ENCODE measurements at places on chromosomes 13 and 19.

DNA sequence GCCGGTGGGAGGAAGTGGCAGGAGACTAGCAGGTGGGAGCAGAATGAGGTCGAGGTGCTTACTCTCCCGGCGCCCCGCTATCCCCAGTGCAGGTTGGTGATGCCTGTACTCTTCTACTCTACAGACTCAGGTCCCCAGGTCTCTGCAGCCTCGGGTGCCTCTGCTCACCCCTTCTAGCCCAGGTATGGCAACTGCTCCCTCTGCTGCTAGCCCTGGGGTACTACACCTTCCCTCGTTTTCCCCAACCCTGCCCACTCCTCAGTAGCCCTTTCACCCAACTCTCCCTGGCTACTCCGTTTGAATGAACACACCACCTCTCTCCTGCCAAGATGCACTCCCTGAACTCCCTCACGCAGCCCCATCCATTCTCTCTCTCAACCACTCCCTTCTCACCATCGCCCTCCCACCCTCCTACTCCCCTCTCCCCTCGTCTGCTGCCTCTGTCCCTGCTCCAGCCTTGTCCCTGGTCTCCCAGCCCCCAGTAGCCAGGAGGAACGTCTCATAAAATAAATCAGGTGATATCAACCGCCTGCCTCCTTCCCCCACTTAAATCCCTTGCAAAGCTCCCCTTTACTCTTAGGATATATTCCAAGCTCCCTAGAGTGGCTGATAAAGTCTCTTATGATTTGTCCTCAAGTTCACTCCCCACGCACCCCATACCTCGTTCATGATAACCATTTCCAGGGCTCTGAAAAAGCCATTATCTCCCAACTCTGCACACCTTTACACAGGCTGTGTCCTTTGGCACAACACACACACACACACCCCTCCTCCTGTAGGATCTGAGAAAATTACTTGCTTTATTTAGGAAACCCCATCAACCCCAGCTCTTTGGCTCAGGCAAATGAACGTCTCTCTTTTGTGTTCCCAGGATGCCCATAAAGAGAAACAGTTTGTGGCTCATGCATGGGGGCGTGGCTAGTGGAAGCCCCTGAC lies 8.2 kb upstream of the MEIS3 start:
- DNase-seq, result peak; percentile 70

- DNase-seq, result peak; percentile 70
Observed at GRCh38 chr19:17555929-17556813, 722 bp downstream of the COLGALT1 start.

DNA sequence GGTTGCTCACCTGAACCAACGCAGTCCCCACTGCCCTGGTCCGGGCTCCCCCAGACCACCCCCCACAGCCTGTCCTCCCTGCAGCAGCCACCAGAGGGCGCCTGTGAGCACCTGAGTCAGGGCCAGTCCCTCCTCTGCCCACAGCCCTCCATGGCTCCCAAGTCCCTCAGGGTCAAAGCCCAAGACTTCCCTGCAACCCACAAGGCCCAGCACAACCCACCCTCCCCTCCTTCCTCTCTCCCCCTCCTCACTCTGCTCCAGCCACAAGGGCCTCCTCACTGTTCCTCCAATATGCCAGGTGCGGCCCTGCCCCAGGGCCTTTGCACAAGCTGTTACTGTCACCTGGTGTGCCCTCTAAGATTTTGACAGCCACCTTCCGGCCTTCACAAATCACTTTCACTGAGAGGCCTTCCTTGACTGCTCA lies 10.9 kb downstream of the GNA15 start:
- no peak for DNase-seq

DNA sequence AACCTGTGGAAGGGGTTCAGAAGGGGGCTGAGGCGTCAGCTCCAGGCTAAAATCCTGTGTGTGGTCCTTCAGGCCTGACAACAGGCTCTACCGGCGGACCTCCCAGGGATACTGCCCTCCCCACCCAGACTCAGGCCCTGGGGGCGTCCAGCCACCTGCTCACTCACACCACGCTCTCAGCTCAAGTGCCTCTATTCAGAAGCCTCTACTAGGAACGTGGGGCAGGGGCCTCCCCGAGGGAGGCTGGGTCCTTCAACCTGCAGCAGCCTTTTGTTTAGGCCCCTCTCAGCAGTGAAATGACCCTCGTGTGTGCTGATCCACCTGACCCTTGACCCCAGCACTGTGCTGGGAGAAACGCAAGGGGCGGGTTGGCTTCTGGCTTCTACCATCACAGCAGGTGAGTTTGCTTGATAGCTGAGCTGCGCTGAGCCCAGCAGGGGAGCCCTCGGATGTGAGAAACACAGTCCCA lies 10.6 kb downstream of the PLPP2 start:
- DNase-seq, result no peak

GRCh38 chr19:1672038-1672768 lies 19.8 kb upstream of the TCF3 start:
- DNase-seq, result peak; percentile 47

- no peak for DNase-seq
Observed at GRCh38 chr19:5590151-5590864, 22.6 kb upstream of the TINCR start.

GRCh38 chr19:55484593-55485438 lies at the start of gene NAT14:
Gene NAT14 (plus strand): TSS chr19:55485188. CDS start chr19:55485709, 521 bp downstream.
- peak; percentile 69 for DNase-seq

- no peak for DNase-seq
Observed at GRCh38 chr19:35669974-35670373, 3.7 kb downstream of the UPK1A start.

DNA sequence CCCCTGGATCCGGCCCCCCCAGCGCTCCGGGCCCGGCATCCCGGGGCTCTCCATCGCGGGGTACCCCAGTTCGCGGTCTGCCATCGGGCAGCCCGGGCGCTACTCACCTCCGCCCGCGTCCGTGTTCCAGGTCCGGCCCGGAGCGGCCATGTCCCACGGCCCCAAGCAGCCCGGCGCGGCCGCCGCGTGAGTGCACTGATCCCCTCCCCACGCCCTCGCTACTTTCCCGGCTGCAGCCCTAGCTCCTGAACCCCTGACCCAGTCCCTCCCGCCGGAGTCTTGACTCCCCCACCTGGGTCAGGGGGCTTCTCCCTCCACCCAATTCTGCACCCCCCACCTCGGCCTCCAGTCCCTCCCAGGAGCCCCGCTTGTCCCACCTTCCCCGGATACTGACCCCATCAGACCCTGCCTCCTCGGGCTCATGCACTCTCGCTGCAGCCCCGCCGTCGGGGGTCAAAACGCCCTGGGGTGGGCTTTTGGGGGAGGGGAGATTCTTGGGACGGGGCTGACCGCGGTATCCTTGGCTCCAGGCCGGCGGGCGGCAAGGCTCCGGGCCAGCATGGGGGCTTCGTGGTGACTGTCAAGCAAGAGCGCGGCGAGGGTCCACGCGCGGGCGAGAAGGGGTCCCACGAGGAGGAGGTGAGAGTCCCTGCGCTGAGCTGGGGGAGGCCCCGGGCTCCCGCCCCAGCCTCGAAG lies 566 bp downstream of the HMG20B start:
- DNase-seq, result no peak

DNA sequence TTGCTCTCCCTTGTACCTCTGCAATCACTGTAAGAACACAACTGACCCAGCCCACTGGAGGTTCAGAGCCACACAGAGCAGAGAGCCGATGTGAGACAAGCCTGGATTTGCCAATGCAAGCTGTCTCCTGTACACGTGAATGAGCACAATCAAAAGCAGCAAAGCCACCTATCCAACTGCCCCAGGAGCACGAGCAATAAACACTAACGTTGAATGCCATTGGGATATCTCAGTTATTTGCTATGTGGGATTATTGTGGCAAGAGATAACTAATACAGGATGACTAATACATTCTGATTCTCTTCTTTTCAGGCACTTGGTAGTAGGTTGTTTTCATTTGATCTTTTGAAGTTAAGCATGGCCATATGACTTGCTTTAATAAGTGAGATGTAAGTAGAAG lies 85.2 kb upstream of the FAM216B start:
- peak; percentile 74 for DNase-seq

GRCh38 chr19:53881482-53882390 lies at the start of gene PRKCG:
Gene PRKCG (plus strand): TSS chr19:53882197. CDS start chr19:53882495, 298 bp downstream.
- DNase-seq, result no peak

- peak; percentile 54 for DNase-seq
Observed at GRCh38 chr13:75258159-75258782, 223.7 kb downstream of the TBC1D4 start.

DNA sequence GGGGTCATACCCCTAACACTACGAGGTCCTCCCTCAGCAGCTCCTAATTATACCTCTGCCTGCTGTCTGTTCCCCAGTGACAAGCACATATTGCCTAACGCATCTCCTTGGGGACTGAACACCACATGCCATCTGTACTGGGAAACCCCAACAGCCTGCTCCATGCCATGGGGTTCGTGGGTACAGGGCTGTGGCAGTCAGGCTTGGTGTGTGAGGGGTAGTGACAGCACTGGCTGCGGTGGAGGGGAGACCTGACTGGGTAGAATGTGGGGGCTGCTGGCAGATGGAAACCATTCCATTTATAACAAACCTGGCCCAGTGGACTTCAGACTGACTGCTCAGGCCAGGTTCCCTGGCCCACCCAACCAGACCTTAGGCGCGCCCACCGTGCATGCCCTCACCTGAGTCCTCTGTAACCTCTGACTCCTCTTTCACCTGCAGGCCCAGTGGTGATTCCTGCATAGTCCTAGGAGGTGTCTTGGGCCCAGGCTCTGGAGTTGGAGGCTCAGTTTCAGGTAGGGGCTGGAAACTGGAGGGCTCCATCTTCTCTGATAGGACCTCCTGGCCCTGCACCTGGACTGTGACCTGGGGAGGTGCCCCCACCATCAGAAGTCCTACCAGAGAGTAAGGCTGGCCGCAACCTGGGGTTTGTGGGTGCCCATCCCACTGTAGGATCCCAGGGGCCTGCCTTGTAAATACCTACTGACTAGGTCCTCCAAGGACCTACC lies 3.0 kb downstream of the MZF1 start:
- no peak for DNase-seq

DNA sequence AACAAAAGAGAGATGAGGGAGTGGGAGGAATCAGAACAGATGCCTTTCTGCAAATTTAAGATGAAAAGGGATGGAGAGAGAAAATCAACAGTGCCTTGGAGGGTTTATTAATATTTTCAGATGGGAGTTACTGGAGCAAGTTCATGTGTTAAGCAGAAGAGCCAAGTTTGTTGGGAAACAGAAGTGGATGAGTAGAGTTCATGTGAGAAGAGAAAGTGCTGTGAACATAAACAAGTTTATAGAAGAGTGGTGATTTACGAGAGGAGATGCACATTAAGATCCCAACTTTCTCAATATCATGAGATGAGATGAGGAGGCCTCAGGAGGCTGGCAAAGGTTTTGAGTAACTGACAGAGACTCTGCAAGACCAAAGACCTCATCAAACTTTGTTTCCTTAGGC lies 274.1 kb upstream of the HTR2A start:
- DNase-seq, result no peak

- no peak for DNase-seq
Observed at GRCh38 chr19:17549085-17549740, 6.2 kb upstream of the COLGALT1 start.

DNA sequence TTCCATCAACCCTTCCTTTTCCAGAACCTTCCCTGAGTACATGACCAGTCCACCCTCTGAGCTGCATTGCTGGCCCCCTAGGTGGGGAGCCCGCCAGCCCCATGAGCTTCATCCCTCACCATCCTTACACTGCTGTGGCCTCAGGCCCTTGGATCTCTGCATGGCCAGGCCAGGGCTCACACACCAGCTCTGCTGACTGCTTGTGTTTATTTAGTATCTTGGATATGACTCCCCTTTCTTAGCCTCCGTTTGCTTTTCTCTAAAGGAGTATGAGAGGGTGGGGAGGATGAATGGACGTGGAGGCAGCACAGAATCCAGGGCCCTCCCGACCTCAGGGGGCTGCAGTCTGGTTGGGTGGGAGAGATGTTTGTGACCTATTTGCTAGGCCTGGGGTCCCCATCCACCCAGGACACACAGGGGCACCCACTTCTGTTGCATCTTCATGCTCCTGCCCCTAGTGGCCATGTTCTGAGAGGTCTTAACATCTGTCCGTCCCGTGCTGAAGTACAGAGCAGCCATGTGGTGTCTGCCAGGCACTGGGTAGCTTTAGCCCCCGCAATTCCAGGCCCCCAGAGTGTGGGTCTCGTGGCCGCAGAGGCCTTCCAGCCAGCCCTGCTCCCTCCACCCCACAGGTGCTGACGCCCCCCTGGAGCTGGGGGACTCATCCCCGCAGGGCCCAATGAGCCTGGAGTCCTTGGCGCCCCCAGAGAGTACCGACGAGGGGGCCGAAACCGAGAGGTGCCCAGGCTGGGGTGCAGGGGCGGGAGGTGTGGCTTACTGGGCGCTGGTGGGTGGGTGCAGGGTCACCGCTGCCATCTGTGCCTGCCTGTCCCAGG lies 13.0 kb downstream of the ARHGEF1 start:
- no peak for DNase-seq

DNA sequence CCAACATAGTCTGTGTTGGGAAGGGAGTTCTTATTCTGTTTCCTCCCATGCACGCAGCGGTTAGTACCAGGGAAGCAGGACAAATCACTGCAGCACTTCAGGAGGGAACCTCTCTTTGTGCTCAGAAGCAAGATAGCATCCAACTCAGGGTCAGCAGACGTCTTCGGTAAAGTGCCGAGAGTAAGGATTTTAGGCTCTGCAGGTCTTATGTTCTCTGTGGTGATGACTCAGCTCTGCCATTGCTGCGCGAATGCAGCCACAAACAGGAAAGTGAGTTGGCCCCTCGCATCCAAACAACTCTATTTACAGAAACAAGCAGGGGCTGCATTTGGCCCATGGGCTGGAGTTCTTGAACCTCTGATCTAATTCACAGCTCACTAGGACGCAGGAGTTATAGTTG lies 122.1 kb upstream of the SPATA13 start:
- DNase-seq, result peak; percentile 37

DNA sequence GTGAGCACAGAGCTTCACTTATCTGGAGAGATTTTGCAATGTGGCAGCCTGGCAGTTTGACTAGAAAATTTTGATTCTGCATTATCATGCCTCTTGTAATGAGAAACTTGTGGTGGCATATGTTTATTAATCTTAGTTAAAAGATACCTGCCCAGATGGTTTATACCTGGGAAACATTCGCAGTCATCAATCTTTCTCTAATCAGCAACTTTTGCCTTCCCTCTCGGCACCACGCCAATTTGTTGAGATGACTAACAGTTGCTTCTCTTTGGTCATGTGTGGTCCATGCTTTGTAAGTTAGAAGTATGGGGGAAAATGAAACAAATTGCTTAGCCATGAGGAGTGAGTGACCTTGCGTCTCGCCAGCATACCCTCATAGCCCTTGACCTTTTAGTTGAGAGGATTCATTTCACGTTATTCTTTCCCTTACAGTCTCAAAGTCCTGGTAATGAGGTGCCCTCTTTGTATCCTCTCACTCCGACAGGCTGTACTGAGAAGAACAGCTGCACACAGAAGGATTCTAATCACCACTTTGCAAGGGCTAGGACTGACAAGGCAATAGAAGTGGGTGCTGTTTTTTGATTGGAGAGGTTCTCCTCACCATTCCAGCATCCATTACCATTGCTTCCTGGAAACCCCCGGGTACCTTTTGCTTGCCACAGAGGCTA lies 201.4 kb downstream of the OXGR1 start:
- DNase-seq, result no peak

DNA sequence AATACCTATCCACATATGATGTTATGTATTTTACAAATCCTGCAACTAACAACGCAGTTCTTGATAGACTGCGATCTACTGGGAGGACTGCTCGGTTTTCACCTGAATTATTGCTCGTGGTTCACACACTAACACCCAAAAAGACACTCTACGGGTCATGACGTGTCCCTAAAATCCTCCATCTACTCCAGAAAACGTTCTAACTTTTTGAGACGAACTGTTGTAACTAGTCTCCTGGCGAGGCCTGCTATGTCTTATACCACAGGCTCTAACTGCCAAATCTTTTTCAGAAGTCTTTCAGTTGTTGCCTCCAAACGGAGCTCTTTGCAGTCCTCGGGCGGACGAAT lies 108.2 kb downstream of the KCNRG start:
- no peak for DNase-seq

All from EH (cell line).